ENCODE measurements at places on chromosomes 3 and 15. TPM values are rescaled to one million over a fixed set of nuclear protein-coding genes. Genes with fewer than 3 reads are reported as not detected.

DNA sequence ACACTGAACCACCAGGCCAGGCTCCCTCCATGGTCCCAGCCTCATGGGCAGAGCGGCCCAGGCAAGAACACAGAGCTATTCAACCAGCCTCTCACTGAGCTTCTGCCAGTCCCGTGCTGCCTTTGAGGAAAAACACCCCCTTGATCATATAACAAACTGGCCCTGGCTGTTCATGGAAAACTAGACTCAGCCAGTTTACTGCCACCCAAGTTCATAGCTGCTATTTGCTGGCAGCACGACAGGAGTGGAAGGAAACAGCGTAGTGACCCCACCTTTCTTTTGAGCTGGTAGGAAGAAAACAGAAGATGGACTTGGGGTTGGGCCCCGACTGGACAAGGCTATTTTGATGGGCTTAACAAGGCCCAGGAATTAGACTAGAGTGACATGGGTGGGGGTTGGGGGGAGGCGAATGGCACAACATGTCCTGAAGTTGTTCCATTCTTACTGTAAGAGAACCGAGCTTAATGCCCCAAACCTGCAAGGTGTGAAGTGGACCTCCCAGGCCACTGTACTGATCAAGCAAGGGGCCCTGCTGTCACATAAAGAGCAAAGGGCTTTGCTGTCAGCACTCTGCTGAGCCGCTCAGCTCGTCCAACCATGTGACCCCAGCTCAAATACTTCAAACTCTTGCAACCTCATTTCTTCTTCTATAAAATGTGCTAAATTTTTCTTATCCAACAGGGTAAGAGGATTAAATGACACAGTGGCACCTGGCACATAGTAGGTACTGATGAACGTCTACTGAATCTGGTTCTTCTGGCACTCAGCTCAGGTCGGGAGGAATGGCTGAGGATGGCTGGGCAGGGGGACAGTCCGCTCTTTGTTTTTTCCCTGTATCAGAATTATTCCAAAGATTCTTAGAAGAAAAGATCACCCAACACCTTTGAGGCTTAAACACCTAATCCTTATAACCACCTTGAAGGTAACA is 1.6 kb downstream of the FBXL22 start:
- no peaks in the 10 kb centered on the region for H3K27me3 ChIP-seq
- peaks cover 25% of the 10 kb centered on the region for H3K4me1 ChIP-seq
- no peaks in the 10 kb centered on the region for H3K36me3 ChIP-seq
- no peak for DNase-seq
- H3K4me3 ChIP-seq, result no peak overlapping the region

DNA sequence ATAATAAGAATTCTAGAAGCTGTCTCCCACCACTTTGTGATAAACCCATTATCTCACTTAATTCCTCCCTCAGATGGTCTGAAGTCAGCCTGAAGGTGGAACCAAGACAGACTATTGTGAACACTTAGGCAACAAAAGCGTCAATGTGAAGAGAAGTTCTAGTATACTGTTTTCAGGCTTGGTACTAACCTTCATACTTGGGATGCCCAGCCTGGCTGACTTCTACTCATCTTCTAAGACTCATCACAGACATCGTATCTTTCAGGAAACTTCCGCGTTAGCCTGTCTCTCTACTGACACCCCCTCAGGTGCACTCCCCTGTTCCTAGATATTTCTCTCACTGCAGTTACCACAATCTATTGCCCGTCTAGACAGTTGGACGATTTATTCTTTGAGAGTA is 201.2 kb downstream of the SATB1 start:
- DNase-seq, result no peak
- no peaks in the 10 kb centered on the region for H3K27me3 ChIP-seq
- no peaks in the 10 kb centered on the region for H3K4me1 ChIP-seq
- no peak overlapping the region for H3K27ac ChIP-seq
- H3K36me3 ChIP-seq, result no peaks in the 10 kb centered on the region

DNA sequence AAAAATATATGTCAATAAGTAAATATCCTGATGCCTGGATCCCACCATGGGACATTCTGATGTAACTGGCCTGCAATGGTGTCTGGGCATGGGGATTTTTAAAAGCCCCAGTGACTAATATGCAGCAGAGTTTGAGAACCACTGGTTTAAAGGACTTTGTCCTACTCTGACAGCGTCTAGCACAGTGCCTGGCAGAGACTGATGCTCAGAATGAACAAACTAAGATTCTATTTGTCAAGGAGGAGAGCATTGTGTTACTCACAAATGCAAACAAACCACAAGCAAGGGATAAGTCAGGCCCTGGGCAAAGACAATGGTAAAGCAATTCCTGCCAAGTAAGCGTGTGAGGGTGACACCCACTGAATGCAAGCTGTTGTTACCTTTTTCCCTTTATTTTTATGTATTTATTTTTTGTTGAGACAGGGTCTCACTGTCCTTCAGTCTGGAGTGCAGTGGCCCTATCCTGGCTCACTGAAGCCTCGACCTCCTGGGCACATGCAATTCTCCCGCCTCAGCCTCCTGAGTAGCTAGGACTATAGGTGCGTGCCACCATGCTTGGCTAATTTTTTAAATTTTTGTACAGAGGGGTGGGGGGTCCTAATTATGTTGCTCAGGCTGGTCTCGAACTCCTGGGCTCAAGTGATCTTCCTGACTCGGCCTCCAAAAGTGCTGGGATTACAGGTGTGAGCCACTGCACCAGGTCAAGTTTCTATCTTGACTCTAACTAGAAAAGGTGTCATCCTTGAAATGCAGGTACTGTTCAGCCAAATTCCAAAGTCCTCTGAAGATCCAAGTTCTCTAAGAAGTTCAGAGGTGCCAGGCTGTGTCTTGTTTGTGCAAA is 909 bp upstream of the GPD1L start:
- H3K36me3 ChIP-seq, result no peaks in the 10 kb centered on the region
- no peak for DNase-seq
- peaks cover 17% of the 10 kb centered on the region for H3K4me1 ChIP-seq
- no peaks in the 10 kb centered on the region for H3K27me3 ChIP-seq
- peak overlapping the region; percentile 29 for H3K27ac ChIP-seq

Gene FAM81A
- 0.83 TPM for total RNA-seq

- no peak overlapping the region for H3K4me3 ChIP-seq
- no peaks in the 10 kb centered on the region for H3K4me1 ChIP-seq
- H3K36me3 ChIP-seq, result no peaks in the 10 kb centered on the region
- H3K27ac ChIP-seq, result no peak overlapping the region
- DNase-seq, result no peak
Measured at GRCh38 chr3:127015282-127016042, 32.5 kb downstream of the PLXNA1 start.

DNA sequence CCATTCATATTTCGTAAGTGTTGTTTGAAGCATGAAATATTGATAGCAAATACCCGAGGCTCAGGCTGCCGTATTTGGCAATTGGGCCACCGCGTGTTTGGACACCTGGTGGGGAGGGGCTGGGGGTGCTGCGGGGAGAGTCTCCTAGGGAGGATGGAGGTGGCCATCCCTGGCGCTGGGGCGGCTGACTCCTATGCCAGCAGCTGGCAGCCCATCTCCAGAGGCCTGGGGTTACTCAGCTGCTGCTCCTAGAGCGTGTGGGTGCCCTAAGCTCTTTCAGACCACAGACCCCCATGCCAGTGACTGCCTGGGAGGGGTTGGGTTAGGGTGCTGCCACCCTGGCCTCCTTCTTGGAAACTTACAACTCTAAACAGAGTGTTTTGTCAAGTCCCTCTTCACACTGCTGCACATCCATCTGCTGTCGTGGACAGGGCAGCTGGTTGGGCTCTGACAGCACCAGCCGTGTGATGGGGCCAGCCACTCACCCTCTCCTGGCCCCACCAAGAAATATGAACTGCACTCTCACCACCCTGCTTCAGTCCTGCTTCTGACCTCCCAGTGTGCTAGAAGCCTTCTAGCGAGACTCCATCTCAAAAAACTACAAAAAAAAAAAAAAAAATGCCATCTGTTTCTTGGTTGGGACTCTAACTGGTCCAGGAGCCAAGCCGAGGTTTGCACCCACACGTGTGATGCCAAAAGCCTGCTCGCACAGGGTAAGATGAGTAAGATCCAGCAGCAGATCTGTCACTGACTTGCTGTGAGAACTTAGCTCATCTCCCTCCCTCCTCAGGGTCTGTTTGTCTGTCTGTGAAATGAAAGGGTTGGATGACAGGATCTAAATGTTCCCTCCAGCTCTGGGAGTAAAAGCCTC is 156.2 kb downstream of the MEGF11 start:
- H3K4me1 ChIP-seq, result no peaks in the 10 kb centered on the region
- no peak for DNase-seq
- no peak overlapping the region for H3K27ac ChIP-seq
- H3K27me3 ChIP-seq, result no peaks in the 10 kb centered on the region
- no peak overlapping the region for H3K4me3 ChIP-seq

- no peaks in the 10 kb centered on the region for H3K4me1 ChIP-seq
- no peaks in the 10 kb centered on the region for H3K27me3 ChIP-seq
- H3K27ac ChIP-seq, result no peak overlapping the region
- DNase-seq, result no peak
- H3K36me3 ChIP-seq, result no peaks in the 10 kb centered on the region
Measured at GRCh38 chr15:42011074-42011473, 9.8 kb downstream of the PLA2G4E start.

- no peaks in the 10 kb centered on the region for H3K4me1 ChIP-seq
- no peak overlapping the region for H3K4me3 ChIP-seq
- H3K27ac ChIP-seq, result no peak overlapping the region
- DNase-seq, result no peak
Measured at GRCh38 chr15:101520395-101520794, 30.9 kb upstream of the PCSK6 start.

DNA sequence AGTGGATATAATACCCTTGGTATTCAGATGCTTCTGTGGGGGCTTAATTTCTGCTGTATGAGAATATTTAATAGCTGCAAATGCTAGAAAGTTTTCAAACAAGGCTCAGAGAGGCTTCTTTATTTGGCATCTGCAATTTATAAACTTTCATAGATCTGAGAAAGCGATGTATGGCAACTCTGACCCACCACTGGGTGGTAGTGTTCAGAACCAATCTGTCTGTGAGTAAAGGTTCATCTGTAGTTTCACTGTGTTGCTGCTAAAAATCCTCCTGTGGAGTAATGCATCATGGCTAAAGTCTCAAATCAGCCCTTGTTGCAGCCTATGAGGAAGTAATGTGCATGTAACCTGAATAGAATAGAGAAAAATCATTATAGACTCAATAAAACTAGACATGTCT is 47.4 kb downstream of the CLSTN2 start:
- no peak overlapping the region for H3K27ac ChIP-seq
- no peaks in the 10 kb centered on the region for H3K4me1 ChIP-seq
- no peaks in the 10 kb centered on the region for H3K36me3 ChIP-seq
- no peaks in the 10 kb centered on the region for H3K27me3 ChIP-seq
- no peak for DNase-seq
- H3K4me3 ChIP-seq, result no peak overlapping the region

- H3K27ac ChIP-seq, result no peak overlapping the region
- no peak for DNase-seq
- no peaks in the 10 kb centered on the region for H3K4me1 ChIP-seq
- H3K4me3 ChIP-seq, result no peak overlapping the region
- H3K27me3 ChIP-seq, result peaks cover 6% of the 10 kb centered on the region
- no peaks in the 10 kb centered on the region for H3K36me3 ChIP-seq
Measured at GRCh38 chr3:14810070-14810791, 8.5 kb upstream of the FGD5 start.

DNA sequence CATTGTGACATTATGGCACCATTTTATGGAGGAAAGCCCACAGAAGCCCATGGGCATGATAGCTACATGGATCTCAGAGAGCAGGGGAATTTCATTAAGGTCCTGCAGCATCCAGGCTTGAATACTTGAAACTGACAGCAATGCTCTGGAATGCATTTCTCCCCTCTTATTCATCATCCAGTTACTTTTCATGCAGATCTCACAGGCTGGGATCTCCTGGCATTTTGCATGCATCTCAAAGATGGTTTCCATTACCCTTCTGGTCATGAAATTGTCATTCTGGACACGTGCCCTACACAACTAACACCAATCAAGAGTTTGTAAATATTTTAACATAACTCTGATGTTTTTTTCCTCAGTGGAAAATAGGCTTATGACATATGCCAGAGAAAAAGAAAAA is 32.4 kb downstream of the VGLL3 start:
- H3K36me3 ChIP-seq, result no peaks in the 10 kb centered on the region
- no peaks in the 10 kb centered on the region for H3K4me1 ChIP-seq
- no peak overlapping the region for H3K27ac ChIP-seq
- H3K4me3 ChIP-seq, result no peak overlapping the region
- no peak for DNase-seq
- no peaks in the 10 kb centered on the region for H3K27me3 ChIP-seq

GRCh38 chr3:53880396-53881345 is 1.3 kb downstream of the ACTR8 start:
- H3K36me3 ChIP-seq, result peaks cover 40% of the 10 kb centered on the region
- no peaks in the 10 kb centered on the region for H3K27me3 ChIP-seq
- peaks cover 17% of the 10 kb centered on the region for H3K4me1 ChIP-seq
- no peak for DNase-seq
- peak overlapping the region; percentile 76 for H3K4me3 ChIP-seq
- peak overlapping the region; percentile 80 for H3K27ac ChIP-seq

Gene SLC6A20
- total RNA-seq, result not detected

GRCh38 chr15:68154923-68155559 is 50.1 kb downstream of the CALML4 start:
- no peaks in the 10 kb centered on the region for H3K27me3 ChIP-seq
- no peaks in the 10 kb centered on the region for H3K4me1 ChIP-seq
- no peak overlapping the region for H3K4me3 ChIP-seq
- no peak overlapping the region for H3K27ac ChIP-seq
- peaks cover 12% of the 10 kb centered on the region for H3K36me3 ChIP-seq

Gene CCDC39
- not detected for total RNA-seq

DNA sequence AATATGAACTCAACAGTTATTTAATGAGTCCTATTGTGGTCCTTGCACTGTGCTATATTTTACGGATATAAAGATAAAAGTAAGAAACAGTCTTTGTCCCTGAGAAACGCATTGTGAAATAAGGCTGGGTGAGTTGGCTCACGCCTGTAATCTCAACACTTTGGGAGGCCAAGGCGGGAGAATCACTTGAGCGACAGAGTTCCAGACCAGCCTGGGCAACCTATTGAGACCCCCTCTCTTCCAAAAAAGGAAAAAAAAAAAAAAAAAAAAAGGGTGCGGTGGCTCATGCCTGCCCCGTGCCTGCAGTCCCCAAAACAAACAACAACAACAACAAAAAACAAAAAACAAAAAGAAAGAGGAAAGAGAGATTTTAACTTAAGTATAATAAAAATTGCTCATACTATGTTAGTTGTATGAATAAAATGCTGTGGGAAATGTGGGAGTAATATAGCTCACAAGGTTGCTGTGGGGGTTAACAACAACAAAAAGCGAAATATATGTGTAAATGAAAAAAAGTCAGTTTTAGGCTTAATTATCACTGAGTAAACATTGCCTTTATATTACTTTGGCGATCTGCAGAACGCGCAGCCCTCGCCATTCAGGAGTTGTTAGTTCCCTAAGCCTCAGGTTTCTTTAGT is 461 bp upstream of the FNDC3B start:
- peaks cover 17% of the 10 kb centered on the region for H3K4me1 ChIP-seq
- DNase-seq, result no peak
- H3K27me3 ChIP-seq, result no peaks in the 10 kb centered on the region
- no peaks in the 10 kb centered on the region for H3K36me3 ChIP-seq
